ENCODE measurements at places on chromosomes 16 and 17.

DNA sequence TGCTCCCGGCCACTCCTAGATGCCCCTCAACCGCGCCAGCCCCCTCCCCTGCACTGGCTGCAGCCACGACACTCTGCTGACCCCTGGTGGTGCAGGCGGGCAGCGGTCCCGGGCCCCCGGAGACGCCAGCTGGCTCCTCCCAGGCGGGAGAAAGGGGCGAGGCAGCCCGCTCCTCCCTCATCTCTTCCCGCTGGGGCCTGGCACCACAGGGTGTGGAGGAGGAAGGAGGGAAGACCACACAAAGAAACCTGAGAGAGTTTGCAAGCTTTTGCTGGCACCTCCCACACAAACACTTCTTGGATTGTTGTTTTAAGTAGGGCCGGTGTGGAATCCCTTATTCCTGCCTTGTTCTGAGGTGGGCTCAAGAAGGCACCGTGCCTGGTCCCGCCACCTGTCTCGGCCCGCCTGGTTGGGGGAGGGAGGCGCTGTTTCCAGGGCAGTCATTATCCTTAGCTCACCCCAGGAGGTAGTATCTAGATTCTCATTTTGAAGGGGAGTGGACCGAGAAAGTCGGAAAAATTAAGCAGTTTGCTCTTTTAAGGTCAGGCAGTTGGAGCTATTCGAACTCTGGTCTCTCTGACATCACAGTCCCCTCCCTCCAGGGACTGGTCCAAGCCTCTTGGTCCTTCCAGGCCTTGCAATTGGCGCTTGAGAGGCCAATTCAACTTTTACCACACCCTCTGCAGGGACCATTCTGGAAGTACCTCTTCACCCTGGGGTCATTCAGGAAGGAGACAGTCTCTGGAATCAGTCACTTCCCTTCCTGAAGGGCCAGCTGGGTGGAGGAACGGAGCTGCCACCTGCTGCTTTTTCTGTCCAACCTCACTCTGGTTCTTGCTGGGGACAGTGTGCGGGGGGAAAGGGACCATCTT is 959 bp upstream of the ANKRD13B start:
- peak; percentile 85 for DNase-seq

DNA sequence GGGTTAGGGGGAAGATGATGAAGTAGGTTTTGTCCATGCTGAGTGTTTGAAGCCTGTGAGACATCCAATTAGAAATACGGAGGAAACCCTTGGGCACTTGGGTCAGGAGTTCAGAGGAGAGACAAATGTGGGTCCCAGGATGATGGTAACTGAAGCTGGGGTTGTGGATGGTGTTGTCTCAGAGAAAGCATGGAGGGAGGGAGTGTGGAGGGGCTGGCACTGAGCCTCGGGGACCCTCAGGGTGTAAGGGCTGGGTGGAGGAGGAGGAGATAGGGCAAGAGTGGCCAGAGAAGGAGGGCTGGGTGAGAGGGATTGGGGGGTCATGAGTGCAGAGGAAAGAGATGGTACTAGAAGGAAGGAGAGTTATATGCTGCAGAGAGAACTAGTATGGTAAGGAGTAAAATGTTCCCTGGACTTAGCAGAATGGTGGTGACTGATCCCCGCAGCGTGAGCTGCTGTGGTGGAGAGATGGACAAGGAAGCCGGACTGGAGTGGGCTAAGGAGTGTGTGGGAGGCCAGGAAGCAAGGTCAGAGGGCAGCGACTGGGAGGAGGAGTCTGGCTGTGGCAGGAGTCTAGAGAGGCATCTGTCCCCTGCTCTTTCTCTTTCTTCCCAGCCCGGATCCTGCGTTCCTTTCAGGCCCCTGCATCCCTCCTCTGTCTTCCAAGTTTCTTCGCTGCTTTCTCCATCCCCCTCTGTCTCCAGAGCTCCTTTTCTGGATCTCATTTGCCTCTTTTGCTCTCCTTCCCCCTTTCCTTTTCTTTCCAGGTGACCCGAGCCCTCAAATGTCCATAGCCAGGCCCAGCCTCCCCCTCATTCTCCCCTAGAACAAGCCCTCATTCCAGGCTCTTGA is 3.9 kb upstream of the COL1A1 start:
- DNase-seq, result no peak

GRCh38 chr17:33895491-33895890 is 359.6 kb upstream of the CCL2 start:
- no peak for DNase-seq

GRCh38 chr17:3992370-3992769 is 28.1 kb upstream of the ATP2A3 start:
- DNase-seq, result no peak

- no peak for DNase-seq
Measured at GRCh38 chr17:80683625-80684104, 139.0 kb downstream of the RPTOR start.
